ENCODE measurements at places on chromosomes 1 and 21.

DNA sequence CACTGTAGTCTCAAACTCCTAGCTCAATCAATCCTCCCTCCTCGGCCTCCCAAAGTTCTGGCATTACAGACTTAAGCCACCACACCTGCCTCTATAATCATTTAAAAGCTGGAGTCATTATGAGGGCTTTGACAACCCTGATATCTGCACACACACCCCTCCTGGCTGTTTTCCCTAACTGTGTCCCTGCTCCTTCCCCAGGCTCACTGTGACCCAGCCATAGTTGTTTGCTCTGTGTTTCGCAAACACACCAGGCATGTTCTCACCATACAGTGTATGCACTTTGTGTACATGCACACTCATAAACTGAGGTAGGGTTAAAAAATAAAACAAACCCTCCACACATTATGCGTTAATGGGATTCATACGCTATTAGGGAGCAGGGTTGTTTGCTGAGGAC lies 21.8 kb upstream of the IL20 start:
- DNase-seq, result no peak

GRCh38 chr21:38590449-38591217 lies 92.4 kb upstream of the ERG start:
- DNase-seq, result no peak

DNA sequence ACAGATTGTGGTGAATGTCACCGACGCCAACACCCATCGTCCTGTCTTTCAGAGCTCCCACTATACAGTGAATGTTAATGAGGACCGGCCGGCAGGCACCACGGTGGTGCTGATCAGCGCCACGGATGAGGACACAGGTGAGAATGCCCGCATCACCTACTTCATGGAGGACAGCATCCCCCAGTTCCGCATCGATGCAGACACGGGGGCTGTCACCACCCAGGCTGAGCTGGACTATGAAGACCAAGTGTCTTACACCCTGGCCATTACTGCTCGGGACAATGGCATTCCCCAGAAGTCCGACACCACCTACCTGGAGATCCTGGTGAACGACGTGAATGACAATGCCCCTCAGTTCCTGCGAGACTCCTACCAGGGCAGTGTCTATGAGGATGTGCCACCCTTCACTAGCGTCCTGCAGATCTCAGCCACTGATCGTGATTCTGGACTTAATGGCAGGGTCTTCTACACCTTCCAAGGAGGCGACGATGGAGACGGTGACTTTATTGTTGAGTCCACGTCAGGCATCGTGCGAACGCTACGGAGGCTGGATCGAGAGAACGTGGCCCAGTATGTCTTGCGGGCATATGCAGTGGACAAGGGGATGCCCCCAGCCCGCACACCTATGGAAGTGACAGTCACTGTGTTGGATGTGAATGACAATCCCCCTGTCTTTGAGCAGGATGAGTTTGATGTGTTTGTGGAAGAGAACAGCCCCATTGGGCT lies 3.0 kb downstream of the CELSR2 start:
- no peak for DNase-seq

DNA sequence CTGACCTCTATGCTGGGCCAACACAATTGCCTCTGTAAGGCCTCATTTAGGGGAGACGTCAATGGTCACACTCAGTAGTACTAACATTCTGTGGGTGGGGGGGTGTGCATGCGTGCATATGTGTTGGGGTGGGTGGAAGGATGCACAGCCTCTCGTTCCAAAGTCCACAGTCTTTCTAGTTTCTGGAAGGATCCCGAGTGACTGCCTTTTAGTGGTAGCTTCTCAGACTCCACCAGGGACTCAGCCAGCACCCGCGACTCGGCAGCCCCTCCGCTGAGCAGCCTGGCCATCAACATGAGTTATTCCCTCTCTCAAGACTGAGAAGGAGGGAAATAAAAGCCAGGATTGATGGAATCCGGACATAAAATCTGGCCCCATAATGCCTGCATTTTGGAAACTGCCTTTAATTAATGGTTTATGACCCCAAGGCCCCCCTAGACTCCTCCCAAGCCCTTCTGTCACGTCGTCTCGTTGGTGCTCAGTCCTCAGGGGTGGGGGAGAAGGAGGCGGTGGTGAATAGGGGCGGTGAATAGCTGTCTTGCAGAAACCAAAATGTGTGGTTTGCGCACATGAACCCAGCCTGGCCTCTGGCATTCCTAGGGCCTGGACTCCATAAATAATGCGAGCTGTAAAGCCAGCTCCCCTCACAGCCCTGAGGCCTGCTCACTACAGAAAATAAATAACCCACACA lies 65.1 kb upstream of the TMEM51 start:
- no peak for DNase-seq

DNA sequence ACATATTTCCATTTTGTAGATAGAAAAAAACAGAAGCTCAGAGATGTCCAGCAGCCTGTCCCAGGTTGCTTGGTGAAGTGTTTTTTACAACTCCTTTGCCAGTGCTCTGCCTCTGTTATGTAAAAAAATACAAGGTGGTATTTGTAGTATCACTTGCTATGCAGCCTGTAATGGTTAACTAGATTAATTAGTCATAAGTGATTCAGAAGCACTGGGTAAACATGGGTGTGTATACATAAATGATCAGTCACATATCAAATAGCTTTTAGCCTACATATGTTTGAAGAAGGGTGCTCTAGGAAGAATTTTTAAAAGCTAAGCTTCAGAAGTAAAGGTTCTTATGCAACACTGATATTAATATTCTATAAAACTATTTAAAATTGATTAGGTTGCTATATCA lies 70.0 kb upstream of the MAGI3 start:
- DNase-seq, result no peak

Measured in SHP77 (cell line).